ENCODE measurements at places on chromosomes 16 and 17.

- H3K4me3 ChIP-seq: no peak overlapping the region
- DNase-seq: no peak
- no peak overlapping the region for H3K27ac ChIP-seq
- no peaks in the 10 kb centered on the region for H3K36me3 ChIP-seq
- H3K4me1 ChIP-seq: peaks cover 6% of the 10 kb centered on the region
These were observed 20.4 kb downstream of the KIAA0513 start for GRCh38 chr16:85047867-85048455.

DNA sequence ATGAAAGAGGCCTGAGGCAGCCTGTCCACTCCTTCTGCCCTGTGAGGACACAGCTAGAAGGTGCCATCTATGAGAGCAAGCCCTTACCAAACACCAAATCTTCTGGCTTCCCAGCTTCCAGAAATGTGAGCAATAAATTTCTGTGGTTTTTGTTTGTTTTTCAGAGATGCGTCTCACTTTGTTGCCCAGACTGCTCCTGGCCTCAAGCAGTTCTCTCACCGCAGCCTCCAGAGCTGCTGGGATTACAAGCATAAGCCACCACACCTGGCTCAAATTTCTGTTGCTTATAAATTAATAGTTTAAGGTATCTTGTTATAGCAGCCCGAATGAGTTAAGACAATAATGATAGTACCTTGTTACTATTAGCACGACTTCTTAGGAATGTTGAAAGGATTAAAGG is 12.5 kb upstream of the SLC16A11 start:
- DNase-seq: no peak
- no peaks in the 10 kb centered on the region for H3K4me1 ChIP-seq
- H3K4me3 ChIP-seq: no peak overlapping the region

DNA sequence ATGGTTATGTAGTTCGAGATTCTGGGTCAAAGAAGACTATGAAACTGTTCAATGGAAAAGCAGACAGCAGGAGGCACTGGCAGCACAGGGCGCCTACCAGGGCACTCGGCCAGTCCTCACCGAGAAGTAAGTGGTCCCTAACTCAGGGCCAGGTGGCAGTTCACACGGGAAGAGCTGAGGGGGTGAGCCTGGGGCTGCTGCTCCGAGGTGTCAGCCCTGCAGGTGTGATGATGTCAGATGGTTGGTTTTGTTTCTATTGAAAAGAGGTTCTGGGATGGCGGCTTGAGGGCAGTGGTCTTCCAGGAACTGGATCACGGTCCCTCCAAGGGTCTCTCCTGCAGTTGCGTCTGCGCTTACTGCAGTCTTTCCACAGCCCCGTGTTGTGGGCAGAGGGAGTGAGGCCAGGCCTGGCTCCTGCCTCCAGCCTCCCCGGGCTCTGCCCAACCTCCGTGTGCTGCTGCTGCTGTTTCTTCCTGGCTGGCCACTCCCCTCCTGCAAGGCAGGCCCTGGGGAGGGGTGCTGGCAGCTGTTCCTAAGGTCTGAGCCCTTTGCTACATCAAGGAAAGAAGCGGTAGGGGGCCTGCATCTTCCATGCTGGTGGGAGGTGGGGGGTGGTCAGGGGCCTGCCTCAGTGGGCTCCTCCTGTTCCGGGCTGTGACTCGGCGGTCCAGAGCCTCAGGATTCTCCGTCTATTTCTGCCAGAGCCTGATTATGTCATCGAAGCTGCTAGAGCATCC is 22.6 kb downstream of the RNF213 start:
- no peaks in the 10 kb centered on the region for H3K27me3 ChIP-seq
- H3K36me3 ChIP-seq: peaks cover 4% of the 10 kb centered on the region
- H3K4me3 ChIP-seq: no peak overlapping the region
- no peak for DNase-seq

- no peaks in the 10 kb centered on the region for H3K36me3 ChIP-seq
- H3K4me3 ChIP-seq: no peak overlapping the region
- no peaks in the 10 kb centered on the region for H3K4me1 ChIP-seq
- no peak overlapping the region for H3K27ac ChIP-seq
- H3K27me3 ChIP-seq: no peaks in the 10 kb centered on the region
These were observed 12.7 kb downstream of the ENDOV start for GRCh38 chr17:80427366-80428282.

GRCh38 chr17:75779250-75779986 is 5.2 kb upstream of the UNK start:
- H3K4me1 ChIP-seq: peaks cover 28% of the 10 kb centered on the region
- peak overlapping the region; percentile 88 for H3K4me3 ChIP-seq
- H3K27me3 ChIP-seq: no peaks in the 10 kb centered on the region

DNA sequence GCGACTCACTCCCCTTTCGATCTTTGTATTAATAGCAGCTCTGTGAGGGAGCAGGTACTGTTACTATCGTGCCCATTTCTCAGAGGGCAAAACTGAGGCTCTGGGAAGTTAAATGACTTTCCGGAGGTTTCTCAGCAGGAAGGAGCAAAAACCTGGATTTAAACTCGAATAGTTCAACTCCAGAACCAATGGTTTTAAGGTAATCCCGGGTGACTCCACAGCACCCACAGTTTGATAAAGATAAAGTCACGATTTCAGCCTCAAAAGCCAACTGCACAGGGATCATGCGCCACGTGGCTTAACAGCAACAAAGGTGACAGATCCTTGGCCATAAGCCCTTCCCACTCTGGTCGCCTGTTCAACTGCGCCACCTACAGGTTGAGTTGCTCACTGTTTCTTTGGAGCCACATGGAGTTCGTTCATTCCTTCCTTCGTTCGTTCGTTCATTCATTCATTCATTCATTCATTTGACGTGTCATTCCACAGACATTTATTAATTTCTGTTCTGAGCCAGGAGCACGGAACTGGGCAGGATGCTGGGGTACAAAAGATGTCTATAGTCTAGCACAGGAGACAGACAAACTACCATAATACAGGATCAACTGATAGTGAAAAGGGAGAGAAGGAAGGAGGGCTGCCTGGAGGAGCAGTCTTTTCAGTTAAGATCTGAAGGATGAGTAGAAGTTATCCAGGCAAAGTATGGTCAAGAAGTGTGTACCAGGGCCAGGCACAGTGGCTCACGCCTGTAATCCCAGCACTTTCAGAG is 134.8 kb downstream of the HS3ST2 start:
- DNase-seq: peak; percentile 80
- H3K27me3 ChIP-seq: peaks cover 31% of the 10 kb centered on the region
- H3K27ac ChIP-seq: no peak overlapping the region

DNA sequence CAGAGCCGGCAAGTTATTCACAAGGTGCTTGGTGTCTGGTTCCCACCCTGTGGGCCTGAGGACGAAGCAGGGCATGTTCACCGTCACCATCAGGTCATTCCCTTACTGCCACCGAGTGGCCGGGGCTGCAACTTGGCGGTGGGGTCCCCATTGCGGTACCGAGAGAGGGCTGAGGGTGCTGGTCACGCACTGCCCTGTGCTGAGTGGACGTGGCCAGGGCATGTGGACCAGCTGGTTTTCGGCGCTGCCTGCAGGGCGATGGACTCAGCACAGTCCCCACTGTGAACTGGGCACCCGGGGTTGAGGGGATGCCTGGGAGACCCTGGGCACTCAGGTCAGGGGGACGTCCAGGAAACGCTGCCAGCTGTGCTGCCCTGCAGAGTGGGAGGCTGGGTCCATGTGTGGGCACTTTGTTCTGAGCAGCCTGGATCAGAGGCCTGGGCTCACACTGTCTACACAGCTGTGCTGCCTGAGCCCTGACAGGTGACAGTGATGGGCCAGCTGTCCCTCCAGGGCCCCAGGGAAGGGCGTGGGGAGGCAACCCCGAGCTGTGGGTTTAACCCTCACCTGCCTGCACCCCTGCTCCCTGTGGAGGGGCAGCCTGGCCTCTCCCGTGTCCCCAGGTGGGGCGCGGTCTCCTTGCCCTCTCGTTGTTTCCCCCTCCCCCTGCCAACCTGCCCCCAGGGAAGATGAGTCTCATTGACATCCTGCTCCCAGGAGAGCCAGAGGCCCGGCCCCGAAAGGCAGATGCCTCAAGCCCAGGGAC is 39.3 kb upstream of the GNG13 start:
- no peaks in the 10 kb centered on the region for H3K27me3 ChIP-seq
- H3K4me3 ChIP-seq: no peak overlapping the region
- DNase-seq: no peak
- no peak overlapping the region for H3K27ac ChIP-seq
- peaks cover 14% of the 10 kb centered on the region for H3K4me1 ChIP-seq

DNA sequence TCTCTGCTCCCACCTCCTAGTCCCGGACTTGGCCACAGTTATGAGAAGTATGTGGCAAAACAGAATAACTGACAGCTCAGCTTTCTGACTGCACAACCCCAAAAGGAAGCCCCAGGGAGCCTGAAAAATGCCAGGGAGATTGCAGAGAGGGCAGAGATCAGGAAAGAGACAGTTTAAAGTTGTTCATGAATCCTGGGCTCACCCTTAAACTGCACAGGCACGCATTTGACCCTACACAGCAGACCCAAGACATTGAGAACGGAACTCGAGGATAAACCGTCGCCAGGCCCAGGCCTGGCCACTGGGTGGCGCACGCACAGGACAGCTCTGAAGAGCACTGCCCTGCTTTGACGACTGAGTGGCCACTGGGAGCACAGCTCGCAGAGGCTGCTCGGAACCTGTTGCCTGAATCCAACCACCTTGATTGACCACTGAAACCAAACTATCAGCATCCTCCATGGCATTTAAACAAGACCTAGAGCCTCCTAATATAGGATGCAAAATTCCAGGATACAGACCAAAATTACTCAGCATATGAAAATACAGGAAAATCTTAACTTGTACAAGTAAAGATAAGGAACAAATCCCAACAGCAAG is 114.0 kb downstream of the C16orf95 start:
- H3K27ac ChIP-seq: no peak overlapping the region
- DNase-seq: peak; percentile 77
- no peaks in the 10 kb centered on the region for H3K27me3 ChIP-seq

- DNase-seq: no peak
- H3K4me1 ChIP-seq: no peaks in the 10 kb centered on the region
- no peaks in the 10 kb centered on the region for H3K36me3 ChIP-seq
- H3K27me3 ChIP-seq: no peaks in the 10 kb centered on the region
- H3K4me3 ChIP-seq: no peak overlapping the region
These were observed 33.0 kb downstream of the TBX4 start for GRCh38 chr17:61485067-61485775.

DNA sequence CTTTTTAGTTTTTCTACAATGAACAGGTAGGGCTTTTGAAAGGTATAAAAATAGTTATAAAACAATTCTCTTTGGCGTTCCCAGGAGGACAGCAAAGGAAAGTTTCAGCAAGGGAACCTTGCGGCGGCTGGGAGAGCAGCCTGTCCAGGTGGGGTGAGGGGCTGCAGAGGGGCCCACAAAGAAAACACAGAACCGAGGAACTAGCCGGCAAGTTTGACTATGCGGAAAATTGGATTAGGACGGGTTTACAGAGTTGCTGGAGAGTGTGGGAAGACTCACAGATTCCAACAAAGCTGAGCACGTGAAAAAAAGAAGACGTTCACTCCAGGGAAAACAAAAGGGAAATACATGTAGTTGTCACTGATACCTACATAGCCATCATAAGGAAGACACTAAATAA is 40.2 kb upstream of the METTL16 start:
- DNase-seq: peak; percentile 52
- H3K4me1 ChIP-seq: peaks cover 18% of the 10 kb centered on the region
- H3K27ac ChIP-seq: peak overlapping the region; percentile 7
- H3K27me3 ChIP-seq: no peaks in the 10 kb centered on the region
- H3K4me3 ChIP-seq: no peak overlapping the region

DNA sequence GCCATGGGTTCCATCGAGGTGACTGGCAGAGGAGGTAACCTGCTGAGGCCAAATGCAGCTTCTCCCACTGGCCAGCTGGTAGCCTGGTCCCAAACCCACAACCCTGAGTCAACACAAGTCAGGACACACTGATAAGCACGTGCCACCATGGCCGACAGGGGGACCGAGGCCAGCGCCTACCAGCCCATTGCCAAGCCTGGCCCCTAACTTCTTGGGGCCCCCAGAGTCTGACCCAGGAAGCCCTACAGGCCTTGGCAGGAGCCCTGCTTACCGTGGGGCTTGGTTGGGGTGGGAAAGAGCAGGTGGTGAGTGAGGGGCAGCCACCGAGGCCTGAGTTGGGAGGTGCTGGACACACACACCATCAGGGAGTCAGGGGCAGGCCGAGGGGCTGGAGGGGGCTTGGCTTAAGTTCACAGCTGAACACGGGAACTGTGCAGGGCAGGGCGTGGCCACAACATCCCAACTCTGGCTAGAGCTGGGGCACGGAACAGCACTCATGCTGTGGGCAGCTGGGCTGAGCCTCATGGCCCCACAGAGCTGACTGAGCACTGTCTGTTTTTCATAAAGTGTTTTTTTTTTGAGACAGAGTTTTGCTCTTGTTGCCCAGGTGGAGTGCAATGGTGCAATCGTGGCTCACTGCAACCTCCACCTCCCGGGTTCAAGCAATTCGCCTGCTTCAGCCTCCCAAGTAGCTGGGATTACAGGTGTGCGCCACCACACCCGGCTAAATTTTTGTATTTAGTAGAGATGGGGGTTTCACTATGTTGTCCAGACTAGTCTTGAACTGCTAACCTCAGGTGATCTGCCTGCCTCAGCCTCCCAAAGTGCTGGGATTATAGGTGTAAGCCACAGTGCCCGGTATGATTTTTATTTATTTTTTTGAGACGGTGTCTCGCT is 5.5 kb downstream of the MRPL28 start:
- peaks cover 20% of the 10 kb centered on the region for H3K36me3 ChIP-seq
- no peaks in the 10 kb centered on the region for H3K4me1 ChIP-seq
- H3K27ac ChIP-seq: no peak overlapping the region
- no peak for DNase-seq
- H3K27me3 ChIP-seq: no peaks in the 10 kb centered on the region

DNA sequence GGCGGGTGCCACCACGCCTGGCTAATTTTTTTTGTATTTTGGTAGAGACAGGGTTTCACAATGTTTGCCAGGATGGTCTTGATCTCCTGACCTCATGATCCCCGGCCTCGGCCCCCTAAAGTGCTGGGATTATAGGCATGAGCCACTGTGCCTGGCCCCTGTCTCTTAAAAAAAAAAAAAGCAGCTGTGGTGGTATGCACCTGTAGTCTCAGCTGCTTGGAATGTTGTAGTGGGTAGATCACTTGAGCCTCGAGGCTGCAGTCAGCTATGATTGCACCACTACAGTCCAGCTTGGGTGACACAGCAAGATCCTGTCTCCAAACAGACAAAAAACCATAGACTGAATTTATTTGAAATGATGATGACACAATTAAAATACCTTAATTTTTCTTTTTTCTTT is 24.3 kb downstream of the CDK12 start:
- no peaks in the 10 kb centered on the region for H3K36me3 ChIP-seq
- no peak overlapping the region for H3K4me3 ChIP-seq
- no peak for DNase-seq
- H3K27ac ChIP-seq: no peak overlapping the region
- H3K4me1 ChIP-seq: no peaks in the 10 kb centered on the region

DNA sequence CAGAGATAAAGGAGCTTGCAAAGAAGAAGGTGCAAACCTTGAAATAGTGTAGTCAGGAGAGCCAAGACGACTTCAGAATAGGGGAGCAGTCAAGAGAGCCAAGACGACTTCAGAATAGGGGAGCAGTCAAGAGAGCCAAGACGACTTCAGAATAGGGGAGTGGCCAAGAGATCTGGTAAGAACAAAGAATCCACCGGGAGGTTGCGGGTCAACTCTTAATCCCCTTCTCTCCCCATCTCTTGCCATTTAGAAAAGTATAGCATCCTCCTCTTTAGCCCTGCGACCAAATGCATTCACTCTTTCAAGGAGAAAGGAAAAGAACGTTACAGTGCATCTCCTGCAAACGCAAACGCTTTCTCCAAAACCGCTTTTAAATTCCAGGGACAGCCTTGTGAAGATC is 713 bp downstream of the KNOP1 start:
- peaks cover 20% of the 10 kb centered on the region for H3K36me3 ChIP-seq
- H3K27ac ChIP-seq: peak overlapping the region; percentile 77
- H3K4me1 ChIP-seq: peaks cover 6% of the 10 kb centered on the region
- peak overlapping the region; percentile 81 for H3K4me3 ChIP-seq
- H3K27me3 ChIP-seq: no peaks in the 10 kb centered on the region

- DNase-seq: no peak
- no peaks in the 10 kb centered on the region for H3K4me1 ChIP-seq
- H3K27ac ChIP-seq: no peak overlapping the region
- no peak overlapping the region for H3K4me3 ChIP-seq
These were observed 4.1 kb upstream of the SSTR5 start for GRCh38 chr16:1068451-1068850.
